CD4-positive, alpha-beta T cell treated with Interleukin-21 for 1 hour (primary cell): ENCODE measurements at places on chromosomes 4 and X.

GRCh38 chrX:47170861-47171692, 22.6 kb upstream of the UBA1 start:
- DNase-seq: no peak

- DNase-seq: no peak
Measured at GRCh38 chr4:15250021-15250441, 177.8 kb upstream of the C1QTNF7 start.

DNA sequence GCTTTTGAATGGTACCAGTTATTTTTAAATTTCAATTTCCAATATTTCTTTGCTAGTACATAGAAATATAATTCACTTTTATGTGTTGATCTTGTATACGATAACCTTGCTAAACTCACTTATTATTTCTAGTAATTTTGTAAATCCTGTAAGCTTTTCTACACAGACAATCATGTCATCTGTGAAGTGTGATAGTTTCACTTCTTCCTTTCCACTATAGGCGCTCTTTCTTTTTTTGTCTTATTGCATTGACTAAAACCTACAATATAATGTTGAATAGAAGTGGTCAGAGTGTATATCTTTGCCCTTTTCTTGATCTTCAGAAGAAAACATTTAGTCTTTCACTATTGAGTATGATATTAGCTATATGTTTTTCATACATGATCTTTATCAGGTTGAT, 76.6 kb downstream of the ZNF182 start:
- no peak for DNase-seq

DNA sequence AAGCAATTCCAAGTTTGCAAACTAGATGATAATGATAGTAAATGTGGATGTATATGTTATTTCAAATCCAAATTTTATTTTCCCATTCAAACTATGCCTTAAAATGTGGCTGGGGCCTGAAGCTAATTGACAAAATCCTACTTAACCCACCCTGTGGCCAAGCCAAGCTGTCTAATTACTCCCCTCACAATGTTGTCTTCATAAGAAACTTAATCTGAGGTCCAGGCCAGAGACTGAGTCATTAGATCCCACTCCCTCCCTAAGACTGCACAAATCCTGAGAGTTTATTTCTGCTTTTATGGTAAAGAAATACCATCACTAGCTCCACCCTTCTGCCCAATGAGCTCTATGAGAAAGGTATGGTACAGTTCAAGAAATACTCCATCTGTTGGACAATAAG, 16.6 kb downstream of the SMPX start:
- DNase-seq: no peak

DNA sequence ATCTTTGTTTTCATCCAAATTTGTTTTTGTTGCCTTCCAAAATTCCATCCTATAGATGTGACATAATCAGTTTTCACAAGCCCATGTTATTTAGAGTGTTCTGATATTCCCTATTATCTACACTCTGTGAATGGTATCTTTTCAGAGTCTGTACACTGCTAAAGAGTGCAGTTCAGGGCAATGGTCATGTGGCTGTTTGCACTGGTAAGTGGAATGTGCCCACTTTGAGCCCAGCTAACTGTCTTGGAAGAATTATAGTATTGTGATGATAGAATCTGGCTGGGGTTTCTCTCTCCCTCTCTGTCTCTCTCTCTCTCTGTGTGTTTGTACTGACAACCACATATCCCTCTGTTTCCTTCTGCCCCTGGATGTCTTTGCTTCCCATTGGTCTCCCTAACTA, 37.4 kb upstream of the BEX4 start:
- DNase-seq: no peak

- DNase-seq: no peak
Measured at GRCh38 chr4:165630671-165631070, 242.4 kb upstream of the TLL1 start.

DNA sequence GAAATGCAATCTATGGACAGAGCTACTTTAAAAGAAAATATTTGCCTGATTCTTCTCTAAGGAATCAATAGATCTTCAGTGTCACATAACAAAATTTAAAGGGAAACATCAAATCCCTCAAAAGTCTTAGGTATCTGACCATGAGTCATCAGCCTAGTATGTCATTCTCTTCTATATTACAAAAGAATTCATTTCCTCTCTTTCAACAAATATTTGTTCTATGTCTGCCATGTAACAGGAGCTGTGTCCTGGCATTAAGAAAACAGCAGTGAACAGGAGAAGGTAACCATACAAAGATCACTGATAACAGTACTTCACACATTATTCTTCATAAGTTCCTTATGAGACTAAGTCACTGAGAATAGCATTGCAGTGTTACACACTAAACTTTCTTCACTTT, 243.6 kb upstream of the DKK2 start:
- DNase-seq: no peak

DNA sequence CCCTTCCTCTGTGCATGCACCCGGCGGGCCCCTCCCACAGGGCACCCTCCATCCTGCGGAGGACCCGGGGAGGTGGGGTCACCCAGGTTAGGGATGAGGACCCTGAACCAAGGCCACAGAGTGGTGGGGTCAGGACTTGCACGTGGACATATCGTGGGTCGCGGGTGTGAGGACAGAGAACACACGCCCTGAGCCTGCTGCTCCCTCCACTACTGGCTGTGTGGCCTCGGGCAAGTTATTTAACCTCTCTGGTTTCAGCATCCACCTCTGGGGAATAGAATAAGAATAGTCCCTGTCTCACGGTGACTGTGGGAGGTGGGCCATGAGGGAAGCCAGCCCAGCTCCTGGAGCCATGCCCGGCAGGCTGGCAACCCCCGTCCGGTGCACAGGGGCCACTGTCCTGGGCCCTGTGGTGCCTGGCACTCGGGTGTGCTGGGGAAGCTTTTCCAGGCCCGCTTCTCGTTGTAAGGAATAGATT, 5.1 kb downstream of the PSAPL1 start:
- no peak for DNase-seq

DNA sequence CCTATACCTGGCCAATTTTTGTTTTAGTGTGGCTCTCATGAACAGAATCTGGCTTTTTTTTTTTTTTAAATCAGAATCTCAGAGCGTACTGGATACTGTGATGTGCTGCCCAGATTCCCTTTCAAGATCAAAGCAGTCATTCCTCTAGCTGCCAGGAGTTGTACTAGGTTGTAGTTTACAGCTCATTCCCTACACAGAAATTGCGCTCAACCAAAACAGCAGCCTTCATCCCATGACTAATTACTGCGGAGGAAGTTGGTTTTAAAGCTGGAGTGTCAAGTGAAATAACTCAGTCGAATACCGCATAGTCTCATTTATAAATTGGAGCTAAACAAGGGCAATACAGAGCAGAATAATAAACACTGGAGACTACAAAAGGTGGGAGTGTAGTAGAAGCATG, 12.2 kb upstream of the TMPRSS11B start:
- DNase-seq: no peak

DNA sequence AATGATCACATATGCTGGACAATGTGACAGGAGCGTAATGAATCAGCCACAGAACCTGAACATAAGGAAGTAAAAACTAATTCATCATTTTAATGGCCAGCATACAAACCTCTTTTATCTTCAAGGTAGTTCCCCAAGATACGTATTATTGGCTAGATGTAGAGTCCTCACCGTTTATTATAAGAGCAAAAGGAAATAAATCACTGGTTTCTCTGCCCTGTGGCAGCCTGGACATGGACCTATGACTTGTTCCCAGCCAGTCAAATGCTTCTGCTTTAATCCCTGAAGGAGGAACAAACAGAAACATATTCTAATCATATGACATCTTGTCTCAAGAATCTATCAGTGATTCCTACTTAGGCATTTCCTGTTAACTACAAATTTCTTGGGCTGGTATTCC, 86.8 kb upstream of the FAM241A start:
- DNase-seq: no peak

DNA sequence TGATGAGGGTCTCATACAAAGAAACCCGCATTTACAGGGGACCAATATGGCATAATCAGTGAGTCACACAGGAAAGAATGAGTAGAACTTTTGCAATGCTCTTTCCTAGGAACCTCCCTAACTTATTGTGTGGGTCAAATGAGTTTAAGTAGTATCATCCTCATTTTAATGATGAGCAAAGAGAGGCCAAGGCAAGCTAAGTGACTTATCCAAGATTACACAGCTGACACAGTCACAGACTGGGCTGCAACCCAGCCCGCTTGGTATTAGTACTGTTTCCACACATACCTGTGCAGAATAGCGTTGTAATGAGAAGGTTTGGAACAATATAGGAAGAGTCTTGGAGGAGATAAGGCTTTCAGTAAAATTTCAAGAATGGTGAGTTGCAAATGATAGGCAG, 91.0 kb upstream of the PPP1R2C start:
- no peak for DNase-seq

DNA sequence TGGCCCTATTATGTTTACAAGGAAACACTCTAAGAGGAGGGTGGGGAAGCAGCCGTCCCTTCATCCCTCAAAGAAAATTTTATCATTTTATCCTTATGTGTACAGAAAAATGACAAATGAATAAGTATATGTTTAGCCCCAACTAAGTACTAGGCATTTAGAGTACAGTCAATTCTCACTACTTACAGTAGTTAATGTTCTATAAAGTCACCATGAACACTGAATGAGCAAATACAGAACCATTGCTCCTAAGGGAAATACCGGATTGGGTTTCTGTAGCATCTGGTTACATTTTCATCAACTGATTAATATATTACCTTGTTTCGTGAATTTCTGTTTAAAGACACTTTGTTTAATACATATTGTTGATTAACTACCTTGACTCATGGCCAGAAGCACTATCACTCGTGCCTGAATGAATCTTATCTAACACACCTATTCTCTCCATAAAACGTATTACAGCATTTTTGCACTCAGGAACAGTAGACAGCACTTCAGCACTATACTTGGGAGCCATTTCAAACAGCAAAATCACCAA, 109.3 kb downstream of the ASB9 start:
- DNase-seq: no peak

GRCh38 chr4:98827661-98828060, 101.3 kb downstream of the EIF4E start:
- DNase-seq: no peak

DNA sequence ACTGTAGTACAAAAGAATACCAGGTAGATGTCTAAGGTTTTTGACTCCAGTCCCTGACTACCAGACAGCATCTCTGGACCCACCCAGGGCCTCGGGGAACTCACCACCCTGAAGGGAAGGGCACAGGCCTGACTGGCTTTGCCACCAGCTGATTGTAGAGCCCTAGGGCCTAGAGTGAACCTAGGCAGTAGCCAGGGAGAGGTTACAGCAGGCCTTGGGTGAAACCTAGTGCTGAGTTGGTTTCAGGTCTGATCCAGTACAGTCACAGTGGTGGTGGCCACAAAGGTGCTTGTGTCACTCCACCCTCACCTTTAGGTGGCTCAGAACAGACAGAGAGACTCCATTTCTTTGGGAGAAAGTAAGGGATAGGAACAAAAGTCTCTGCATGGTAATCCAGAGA, 244.8 kb downstream of the KLHL13 start:
- no peak for DNase-seq

DNA sequence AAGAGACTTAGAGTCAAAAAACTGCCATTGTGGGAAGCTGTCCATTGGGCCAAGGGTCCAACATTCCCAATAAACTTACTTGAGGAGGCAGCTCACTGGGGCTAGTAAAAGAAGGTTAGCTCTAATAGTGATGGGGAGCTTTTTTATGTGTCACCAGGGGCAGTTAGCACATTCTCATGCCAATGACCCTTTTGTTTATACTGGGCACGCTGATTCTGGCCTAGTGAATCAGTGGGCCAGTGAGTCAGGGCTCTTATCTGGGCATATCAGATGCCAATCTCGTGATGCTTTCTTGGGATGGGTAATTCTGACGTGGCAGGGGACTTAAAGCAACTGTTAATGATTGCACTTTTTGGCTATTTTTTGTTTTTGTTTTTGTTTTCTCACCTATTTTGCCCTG, 27.8 kb downstream of the TCEAL1 start:
- no peak for DNase-seq

- no peak for DNase-seq
Measured at GRCh38 chrX:125096870-125097269, 222.8 kb upstream of the TEX13C start.

DNA sequence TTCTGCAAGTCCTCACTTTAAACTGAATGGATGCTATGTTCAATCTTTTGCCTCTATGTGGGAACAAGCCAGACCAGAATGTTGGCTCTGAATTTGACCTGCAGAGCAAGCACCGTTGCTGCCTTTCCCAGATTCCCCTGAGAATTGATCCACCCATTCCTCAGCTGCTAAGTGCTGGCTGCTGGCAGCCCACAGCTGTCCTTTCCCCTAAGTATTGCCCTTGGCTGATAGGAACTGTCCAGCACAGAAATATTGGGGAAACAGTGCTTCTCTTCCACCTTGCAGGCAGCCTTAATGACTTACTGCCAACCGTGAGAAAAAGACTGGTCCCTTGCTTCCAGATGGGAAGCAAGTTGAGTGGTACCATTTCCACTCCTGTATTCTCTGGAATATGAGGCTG, 475.9 kb downstream of the PDHA2 start:
- no peak for DNase-seq

GRCh38 chr4:38193236-38193863, 233.2 kb downstream of the PTTG2 start:
- no peak for DNase-seq

- DNase-seq: no peak
Measured at GRCh38 chr4:165928601-165929000, 55.6 kb downstream of the TLL1 start.

- no peak for DNase-seq
Measured at GRCh38 chr4:3836756-3837601, 70.8 kb downstream of the ADRA2C start.

- no peak for DNase-seq
Measured at GRCh38 chrX:2967012-2967411, 37.9 kb upstream of the ARSD start.

GRCh38 chr4:57081651-57082621, 28.2 kb downstream of the IGFBP7 start:
- DNase-seq: no peak

- DNase-seq: no peak
Measured at GRCh38 chr4:138053641-138054301, 188.4 kb downstream of the SLC7A11 start.

DNA sequence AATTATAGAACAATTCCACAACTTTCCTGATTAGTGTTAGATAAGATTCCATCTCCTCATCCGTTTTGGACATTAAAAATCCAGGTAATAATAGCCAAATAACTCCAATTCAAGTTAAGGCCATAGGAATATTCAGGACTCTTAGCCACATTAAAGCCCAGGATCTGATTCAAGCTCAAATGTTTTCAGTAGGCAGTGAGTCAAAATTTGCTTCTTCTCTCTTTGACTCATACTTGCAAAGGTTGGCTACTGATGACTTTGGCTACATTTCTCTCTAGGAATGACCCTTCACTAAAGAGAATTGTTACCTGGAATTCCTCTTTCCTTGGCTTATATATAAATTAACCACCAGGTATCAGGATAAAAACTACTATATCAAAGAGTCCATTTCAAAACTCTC, 354.9 kb upstream of the HS3ST1 start:
- DNase-seq: no peak

DNA sequence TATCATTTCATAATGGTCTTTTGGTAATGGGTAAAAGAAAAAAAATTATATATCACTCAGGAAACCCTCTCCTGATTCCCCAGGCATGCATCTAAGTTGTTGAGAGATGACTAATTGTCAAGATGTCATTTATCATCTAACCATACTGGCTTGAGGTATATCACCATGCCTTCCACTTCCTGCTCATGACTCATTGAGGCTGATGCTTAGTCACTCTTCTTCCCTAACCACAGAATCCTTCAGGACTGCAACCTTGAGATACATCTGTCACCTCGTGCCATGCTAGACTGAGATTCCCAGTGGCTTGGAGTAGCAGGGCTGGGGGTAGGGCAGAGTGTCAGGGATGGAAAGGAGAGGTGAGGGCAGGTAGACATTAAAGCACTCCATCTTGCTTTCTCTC, 782.5 kb upstream of the INTU start:
- no peak for DNase-seq

GRCh38 chr4:90084967-90085295, 42.3 kb upstream of the CCSER1 start:
- DNase-seq: no peak
